ENCODE measurements at places on chromosomes 1 and 21. TPM values are rescaled to one million over a fixed set of nuclear protein-coding genes. Genes with fewer than 3 reads are reported as not detected.

- DNase-seq = no peak
Observed at GRCh38 chr1:165375623-165376022, 19.1 kb upstream of the LMX1A start.

DNA sequence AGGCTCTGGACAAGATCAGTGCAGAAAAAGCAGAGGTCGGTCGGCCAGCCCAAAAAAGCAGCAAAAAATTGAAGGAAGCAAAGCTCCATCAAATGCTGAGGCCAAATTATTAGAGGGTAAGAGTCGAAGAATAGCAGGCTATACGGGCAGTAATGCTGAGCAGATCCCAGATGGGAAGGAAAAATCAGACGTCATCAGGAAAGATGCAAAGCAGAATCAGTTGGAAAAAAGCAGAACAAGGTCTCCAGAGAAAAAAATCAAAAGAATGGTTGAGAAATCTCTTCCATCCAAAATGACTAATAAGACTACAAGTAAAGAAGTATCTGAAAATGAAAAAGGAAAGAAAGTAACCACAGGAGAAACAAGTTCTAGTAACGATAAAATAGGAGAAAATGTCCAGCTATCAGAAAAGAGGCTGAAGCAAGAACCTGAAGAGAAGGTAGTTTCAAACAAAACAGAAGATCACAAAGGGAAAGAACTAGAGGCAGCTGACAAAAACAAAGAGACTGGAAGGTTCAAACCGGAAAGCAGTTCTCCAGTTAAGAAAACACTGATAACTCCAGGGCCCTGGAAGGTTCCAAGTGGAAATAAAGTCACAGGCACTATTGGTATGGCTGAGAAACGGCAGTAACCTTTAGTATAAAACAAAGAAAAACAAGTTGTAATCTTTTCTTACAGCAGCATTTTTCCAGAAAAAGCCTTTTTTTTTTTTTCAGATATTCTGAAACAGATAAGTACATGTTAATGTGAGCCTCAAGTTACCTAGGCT is 75.7 kb downstream of the PHTF1 start:
- DNase-seq = no peak

- no peak for DNase-seq
Observed at GRCh38 chr1:193333166-193333565, 146.8 kb upstream of the B3GALT2 start.

GRCh38 chr1:63533931-63534330 is 10.6 kb downstream of the EFCAB7 start:
- no peak for DNase-seq

Gene GJA5
- total RNA-seq = 16.3 TPM

Gene UCK2
- total RNA-seq = 20.8 TPM

Gene ATP13A2
- 20.2 TPM for total RNA-seq

Gene CENPL
- total RNA-seq = 8.4 TPM
